SK-MEL-5 (cell line): ENCODE measurements at places on chromosomes 4 and X. TPM values are rescaled to one million over a fixed set of nuclear protein-coding genes. Genes with fewer than 3 reads are reported as not detected.

GRCh38 chr4:45946699-45947098 is 177.2 kb downstream of the GABRG1 start:
- no peak for DNase-seq

GRCh38 chrX:36218801-36219200 is 299.3 kb downstream of the CFAP47 start:
- DNase-seq: no peak

- DNase-seq: peak; percentile 66
Measured at GRCh38 chr4:170875868-170876267, 786.1 kb upstream of the AADAT start.

DNA sequence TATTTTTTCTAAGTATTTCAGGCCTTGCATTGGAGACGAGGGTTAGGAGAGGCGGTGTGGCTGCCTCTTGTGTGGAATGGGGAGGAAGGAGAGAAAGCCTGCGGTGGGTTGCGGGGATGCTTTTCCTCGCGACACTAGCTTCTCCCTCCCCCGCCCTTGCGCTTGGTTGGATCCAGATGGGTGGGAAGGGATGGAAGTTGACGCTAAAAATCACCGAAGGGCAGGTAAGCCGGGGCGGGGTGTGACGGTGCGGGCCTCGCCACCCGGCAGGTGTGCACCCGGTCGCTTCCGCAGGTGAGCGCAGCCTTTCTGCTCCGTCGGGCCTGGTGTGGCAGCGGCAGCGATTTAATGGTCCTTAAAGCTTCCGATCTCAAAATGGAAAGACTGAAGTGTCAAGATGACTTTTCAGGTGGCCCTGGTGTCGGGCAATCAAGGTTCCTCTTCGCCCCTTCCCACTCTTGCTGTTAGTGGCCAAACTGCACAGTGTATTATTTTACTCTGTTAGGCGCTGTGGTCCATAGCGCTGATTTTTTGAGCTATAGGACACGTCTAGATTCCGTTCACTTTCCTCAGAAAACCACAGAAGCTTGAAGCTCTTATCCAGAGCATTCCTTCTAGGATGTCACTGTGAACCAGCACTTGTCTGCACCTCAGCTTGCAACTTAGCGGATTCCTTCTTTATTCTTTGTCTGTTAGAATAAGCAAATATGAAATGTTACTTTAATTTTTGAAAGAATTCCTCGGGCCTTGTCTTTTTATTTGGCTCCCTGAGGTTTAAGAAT is 765 bp downstream of the ENOPH1 start:
- no peak for DNase-seq

- no peak for DNase-seq
Measured at GRCh38 chr4:164613792-164614191, 140.1 kb upstream of the SMIM31 start.

- DNase-seq: peak; percentile 47
Measured at GRCh38 chrX:111098874-111099273, 2.9 kb downstream of the PAK3 start.

DNA sequence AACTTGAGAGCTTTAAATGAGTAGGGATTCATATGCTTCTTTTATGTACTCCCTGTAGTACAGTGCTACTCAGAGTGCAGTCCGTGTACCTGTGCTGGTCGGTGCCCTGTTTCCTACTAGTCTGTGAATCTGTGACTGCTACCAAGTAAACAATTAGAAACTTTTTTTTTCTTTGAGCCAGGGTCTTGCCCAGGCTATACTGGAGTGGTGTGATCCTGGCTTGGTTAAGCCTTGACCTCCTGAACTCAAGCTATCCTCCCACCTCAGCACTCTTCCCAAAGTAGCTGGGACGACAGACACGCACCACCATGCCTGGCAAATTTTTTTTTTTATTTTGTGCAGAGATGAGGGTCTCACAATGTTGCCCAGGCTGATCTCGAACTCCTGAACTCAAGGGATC is 6.4 kb upstream of the GPC3 start:
- no peak for DNase-seq

DNA sequence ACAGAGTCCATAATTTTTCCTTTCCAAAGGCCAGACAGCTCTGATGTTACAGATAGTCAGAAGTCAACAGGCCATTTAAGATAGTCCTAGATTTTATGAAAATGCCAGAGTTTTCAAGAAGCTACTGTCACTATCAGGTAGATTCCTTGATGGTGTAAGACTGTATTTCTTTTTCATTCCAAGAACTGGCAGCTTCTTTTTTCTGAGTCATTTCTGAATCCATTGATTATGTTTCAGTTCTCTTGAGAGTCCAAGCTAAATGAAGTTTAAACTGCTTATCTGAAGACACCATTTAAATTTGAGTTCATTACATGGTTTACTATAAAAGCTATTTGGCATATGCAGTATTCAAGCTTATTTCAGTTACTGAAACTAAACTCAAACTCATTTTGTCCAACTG is 44.6 kb downstream of the RASSF6 start:
- DNase-seq: no peak

DNA sequence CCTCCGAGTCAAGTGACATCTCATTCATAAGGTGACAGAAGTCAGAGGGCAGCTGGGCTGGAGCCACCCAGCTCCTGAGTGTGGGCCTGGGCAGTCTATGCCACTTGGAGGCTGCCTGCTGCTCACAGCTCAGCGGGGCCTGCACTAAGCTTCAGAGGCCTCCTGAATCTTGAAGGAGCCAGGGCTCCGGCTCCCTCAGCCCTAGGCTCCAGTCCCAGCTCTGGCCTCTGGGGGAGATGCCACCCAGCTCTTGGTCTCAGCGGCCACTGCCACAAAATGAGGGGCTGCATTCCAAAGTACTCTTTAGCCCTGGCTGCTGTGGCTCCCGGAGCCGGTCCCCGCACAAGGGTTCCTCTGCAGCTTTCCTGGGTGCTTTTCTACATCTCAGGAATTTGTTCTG is 32.7 kb upstream of the PSAPL1 start:
- no peak for DNase-seq

- no peak for DNase-seq
Measured at GRCh38 chrX:17377091-17377717, 2.2 kb downstream of the NHS start.

DNA sequence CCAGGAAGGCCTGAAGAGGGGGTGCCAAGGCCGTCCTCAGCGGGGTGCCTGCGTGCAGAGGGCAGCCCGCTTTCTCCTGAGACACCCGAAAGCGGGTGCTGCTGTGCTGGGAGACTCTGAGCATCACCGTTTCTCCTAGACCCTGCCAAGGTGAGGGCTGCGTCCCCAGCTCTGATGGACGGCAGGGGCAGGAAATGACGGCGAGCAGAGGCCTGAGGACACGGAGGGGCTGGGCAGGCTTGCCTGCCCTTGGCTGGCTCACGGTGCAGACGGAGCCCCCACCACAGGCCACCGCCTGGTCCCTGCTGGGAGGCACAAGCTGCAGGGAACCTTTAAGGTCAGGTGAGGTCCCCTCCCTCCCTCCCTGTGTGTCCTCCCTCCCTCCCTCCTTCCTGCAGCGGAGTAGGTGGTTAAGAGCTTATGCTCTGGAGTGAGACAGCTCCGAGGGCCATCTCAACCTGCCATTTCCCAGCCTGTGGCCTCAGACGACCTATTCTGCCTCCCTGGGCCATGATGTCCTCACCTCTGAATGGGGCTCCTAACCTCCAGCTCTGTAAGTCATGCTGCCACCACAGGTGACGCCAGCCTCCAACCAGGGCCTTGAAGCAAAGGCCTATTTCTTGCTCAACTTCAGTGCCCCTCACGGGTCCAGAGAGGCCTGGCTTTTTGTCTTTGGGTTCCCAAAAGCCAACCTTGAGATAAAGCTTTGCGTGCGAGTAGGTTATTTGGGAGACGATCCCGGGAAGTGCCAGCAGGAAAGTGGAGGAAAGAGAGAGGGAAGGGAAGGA is 54.2 kb upstream of the GRPEL1 start:
- DNase-seq: no peak

GRCh38 chrX:121322159-121322558 is 274.7 kb downstream of the GLUD2 start:
- peak; percentile 38 for DNase-seq

- DNase-seq: no peak
Measured at GRCh38 chr4:150367326-150367725, 214.6 kb upstream of the MAB21L2 start.

- DNase-seq: no peak
Measured at GRCh38 chr4:2080429-2081300, 21.5 kb downstream of the NAT8L start.

GRCh38 chr4:3043282-3044020 is 30.9 kb downstream of the HTT-AS start:
- peak; percentile 31 for DNase-seq

DNA sequence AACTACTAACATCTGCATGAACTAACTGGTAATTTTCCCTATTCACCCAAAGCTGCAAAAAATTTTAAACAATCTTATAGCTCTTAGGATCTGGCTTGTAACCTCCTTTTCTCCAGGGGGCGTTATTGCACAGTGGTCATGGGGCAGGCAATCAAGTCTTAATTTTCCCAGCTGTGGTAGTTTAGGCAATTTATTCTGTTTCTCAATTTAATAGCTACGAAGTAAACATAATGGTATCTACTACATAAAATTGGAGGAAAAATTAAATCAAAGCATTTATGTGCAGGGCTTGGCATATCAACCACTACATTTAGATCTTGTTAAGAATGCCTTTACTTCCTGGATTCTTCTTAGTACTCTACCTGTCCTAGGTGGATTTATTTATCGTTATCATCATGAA is 137.4 kb upstream of the GUCY1A1 start:
- DNase-seq: peak; percentile 5

DNA sequence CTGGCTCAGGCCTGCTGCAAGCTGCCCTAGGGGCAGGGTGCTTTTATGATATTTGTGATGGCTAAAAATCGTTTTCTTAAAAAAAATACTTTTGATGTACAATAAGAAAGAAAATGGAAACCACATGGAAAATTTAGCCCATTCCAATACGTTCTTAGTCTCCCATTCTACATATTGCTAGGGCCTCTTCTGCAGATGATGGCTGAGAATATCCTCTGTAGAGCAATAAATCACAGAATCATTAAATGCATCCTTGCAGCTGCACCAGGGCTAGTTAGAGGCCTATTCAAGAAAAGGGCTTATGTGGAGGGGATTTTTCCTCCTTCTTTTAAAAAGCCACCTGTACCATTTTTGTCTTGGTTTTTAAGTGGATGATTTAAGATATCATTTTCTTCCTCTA is 97.6 kb upstream of the C1GALT1C1 start:
- no peak for DNase-seq

- peak; percentile 62 for DNase-seq
Measured at GRCh38 chr4:162497564-162498167, 333.9 kb upstream of the FSTL5 start.

GRCh38 chrX:74493806-74494205 is 72.5 kb downstream of the SLC16A2 start:
- no peak for DNase-seq

DNA sequence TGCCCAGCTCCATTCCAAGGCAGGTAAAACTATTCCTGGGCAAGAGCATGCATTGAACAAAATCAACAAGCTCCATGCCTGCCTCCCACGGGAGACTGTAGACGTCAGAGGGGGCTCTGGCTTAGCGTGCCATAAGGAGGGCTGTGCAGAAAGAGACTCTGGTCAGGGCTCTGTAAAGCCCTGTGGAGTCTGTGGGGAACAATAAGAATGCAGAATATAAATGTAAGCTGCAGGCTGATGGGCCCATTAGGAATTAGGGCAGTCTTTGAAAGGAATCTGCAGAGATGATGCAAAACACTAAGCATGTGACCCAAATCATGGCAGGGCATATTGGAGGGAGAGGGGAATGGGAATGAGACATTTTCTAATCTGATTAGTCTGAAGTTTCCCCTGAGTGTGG is 170.3 kb downstream of the EFHC2 start:
- DNase-seq: no peak

DNA sequence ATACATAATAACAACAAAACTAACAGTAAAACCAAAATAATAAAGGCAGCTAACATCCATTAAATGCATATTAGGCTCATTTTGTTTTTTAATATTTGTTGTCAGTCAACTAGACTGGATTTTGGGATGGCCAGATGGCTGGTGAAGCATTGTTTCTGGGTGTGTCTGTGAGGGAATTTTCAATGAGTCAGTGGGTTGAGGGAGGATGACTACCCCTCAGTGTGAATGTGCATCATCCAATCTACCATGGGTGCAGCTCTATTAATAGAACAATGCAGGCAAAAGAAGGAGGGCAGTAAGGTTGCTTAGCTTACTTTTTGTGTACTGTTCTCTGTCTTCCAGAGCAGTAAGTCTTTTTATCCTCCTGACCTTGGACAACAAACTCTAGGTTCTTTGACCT is 484.2 kb upstream of the HS3ST1 start:
- no peak for DNase-seq

DNA sequence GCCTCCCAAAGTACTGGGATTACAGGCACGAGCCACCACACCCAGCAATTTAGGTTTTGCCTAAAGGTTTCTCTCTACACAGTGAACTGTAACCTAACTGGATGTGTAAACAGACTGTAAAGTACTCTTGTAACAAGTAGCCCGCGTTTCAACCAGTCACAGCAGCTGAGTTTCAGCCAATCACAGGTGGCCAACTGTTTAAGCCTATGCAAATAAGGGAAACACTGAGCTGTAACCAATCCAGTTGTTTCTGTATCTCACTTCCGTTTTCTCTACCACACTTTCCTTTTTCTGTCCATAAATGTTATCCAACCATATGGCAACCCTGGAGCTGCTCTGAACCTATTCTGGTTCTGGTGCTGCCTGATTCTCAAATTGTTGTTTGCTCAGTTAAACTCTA is 59.9 kb downstream of the DIPK2B start:
- no peak for DNase-seq

DNA sequence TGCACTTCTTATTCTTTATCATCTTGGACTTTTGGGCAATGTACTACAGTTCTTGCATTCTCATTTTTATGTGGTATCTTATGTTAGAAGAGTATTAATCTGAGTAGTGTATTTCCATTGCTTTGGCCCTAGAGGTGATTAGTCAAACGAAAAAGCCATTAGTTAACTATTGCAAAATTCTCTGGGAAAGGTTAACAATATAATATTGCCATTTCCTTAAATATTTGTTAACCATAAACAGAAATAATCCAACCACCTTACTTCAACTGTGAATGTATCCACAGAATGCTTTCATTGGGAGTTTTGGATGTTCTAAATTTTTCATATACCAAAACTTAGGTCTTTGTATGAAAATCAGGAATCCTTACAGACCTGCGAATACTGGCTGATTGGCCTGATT is 294.6 kb upstream of the UGT8 start:
- no peak for DNase-seq

DNA sequence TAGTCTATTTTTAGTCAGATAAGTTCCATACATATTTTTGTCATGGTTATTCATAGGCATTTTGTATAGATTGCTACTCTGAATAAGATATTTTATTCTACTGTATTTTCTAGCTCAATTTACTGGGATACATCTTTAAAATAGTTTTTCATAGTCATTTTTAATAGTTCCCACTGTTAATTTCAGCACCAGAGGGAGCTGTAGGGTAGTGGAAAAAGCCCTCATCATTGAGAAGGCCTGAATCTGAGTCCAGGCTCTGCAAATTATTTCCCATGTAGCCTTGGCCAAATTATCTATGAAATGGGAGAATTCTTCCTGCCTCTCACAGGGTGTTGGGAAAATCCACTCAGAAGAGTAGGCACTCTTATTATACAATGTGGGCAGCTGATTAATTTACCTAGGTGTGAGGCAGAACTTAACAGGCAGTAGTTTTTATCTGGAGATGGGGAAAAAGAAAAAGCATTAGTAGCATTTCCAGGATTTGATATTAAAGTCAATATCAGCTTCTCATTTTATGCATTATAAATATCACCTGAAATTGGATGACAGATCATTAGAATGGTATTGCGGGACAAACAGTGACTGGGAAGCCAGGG is 102.9 kb upstream of the PAQR3 start:
- peak; percentile 56 for DNase-seq

The RAPGEF2 gene
- total RNA-seq: 27.5 and 28.3 TPM in 2 replicates

The SASH3 gene
- not detected in 2 replicates for total RNA-seq

The PHOX2B gene
- total RNA-seq: not detected in 2 replicates

The NPY2R gene
- total RNA-seq: not detected in 2 replicates

The ALPK1 gene
- 9.6 and 10.0 TPM in 2 replicates for total RNA-seq

The ZAR1 gene
- not detected in 2 replicates for total RNA-seq
